GM04503 (cell line): ENCODE measurements at places on chromosomes 7 and 10.

GRCh38 chr10:86221442-86222335, 144.9 kb downstream of the GRID1 start:
- DNase-seq, result no peak

- DNase-seq, result no peak
Measured at GRCh38 chr10:28503114-28503513, 29.8 kb upstream of the WAC start.

DNA sequence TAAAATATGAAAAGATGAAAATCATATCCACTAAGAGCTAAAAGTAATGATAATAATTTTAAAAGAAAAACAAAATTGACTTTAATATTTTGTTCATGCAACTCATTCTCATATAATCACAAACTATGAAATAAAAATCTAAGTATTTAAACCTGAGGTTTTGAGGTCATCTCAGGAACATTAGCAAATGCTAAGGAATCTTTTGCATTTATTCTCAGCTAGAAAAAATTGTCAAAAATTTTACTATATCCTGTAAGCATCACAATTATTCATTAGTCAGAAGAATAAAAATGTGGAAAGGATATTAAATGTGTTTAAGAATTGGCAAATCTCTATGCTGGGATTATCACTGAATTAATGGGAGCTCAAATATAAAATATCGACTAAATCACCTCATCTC, 36.8 kb upstream of the TAX1BP1 start:
- DNase-seq, result no peak

DNA sequence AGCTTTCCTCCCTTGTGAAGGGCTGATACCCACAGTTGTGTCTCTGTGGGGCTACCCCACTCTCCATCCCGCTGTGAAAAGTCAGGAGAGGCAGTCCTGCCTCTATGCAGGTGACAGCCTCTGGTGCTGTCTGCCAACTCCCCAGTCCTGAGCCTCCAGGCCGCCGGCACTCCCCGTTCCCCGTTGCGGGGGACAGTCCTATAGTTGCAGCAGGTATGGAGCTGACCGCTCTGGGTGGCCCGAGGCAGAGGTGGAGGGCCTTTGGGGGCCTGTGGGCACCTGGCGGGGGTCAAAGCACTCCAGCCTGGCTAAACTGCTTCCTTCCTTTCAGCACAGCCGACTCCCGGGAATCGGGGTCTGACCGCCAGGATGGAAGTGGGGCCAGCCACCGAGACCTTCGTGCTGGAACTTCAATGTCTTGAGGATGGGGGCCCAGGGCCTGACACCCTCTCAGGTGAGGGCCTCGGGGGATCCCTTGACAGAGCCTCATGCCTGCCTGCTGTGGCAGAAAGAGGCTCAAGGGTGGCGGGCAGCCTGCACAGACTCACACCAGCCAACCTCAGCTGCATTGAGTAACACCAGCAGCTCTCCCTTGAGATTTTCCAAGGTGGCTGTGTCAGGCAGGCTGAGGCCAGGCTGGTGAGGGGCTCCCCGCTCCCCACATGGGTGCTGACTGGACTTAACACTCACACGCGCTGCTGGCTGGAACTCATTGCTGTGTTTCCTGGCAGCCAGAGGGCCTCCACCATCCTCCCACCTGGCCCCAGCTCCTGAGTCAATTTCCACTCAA, 1.6 kb downstream of the ZNF853 start:
- DNase-seq, result no peak

DNA sequence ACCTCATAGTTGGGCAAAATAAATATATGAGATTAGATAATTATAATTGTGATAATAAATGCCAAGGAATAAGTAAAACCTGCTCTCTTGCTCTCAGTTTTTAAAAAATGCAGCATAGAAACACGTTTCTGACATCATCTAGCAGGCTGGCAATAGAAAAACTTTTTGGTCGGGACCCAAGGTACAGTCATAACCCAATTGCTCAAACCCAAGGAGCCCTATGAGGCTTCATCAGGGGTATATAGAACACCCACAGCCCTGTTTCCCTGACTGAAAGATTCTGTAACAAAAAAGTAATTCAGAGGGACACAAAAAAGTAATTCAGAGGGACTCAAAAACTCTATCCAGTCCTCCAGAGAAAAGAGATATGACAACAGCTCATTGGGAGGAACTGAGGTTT, 3.8 kb downstream of the PDE1C start:
- no peak for DNase-seq

DNA sequence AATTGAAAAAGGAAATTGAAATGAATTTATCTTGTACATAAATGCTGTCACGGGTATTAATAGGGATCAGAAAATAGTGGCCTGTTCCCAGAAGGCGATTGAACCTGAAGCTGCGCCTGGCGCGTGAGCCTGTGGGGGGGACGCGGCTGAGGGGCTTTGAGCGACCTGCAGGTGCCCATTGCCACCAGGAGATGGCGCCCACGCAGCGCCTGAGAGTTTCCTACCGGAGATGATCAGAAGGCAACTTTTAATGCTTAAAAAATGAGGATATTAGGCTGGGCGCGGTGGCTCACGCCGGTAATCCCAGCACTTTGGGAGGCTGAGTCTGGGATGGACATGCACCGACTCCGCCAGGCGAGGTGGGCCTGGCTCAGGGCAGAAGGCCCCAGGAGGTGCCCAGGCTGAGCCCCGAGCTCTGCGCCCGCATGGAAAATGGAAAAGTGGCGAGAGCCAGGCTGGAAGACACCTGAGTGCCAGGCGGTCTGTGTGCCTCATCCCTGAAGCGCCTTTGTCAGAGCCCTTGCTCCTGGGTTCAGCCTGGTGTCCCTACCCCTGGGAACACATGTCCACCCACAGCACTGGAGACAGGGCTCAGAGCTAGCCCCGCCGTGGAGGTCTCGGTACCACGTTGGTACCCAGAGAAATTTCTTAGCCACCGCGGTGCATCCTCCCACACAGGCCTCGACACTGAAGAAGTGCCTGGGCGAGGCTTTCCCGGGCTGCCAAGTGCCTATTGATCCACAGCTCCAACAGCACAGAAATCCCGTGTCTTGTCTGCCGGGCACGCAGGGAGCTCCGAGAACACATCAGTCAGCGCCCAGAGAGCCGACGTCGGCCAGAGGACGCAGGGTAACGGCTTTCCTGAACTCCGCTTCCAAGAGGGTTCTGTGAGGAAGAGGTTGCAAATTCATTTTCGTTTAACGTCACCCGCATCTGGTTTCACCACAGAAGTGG, 117.4 kb downstream of the INPP5A start:
- no peak for DNase-seq

DNA sequence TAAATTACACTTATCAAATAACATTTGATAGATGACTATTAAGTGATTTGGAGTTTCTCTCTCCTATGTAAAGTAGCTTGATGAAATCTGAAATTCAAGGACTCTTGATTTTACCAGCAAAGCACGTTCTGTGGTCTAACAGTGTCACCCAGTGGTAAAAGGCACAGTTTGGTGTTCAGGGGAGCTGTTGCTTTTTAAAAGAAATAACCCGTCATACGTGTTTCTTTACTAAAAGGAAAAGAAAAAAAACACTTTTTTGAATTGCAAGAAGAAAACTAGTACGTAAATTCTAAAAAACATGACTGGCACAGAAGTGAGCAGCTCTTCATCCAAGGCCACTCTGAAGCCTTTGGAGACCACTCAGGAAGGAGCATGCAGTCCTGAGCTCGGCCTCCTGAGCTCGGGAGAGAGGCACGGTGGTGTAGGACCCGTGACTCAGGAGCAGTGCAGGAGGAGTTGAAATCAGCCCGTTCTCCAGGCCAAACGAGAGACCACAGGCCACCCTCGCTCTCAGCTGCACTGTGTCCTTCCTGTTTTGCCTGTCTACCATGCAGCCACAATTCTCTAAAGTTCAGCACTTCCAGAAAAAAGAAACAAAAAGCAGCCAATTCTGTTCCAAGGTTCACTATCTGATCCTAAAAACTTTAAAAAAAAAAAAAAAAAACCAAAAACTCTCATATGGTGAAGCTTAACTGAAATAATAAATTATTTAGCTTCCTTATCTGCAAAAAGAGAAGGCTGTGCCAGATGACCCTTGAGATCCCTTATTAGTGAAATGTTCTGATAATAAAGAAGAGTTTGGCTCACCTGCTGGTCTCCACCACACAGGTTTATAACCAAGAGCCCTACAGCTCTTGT, 212.6 kb upstream of the FRMD4A start:
- DNase-seq, result no peak

GRCh38 chr7:98506471-98506870, 105.6 kb upstream of the BAIAP2L1 start:
- no peak for DNase-seq

GRCh38 chr7:70622936-70623335, 509.0 kb upstream of the GALNT17 start:
- no peak for DNase-seq

GRCh38 chr10:25999295-25999981, 65.4 kb downstream of the MYO3A start:
- DNase-seq, result no peak

DNA sequence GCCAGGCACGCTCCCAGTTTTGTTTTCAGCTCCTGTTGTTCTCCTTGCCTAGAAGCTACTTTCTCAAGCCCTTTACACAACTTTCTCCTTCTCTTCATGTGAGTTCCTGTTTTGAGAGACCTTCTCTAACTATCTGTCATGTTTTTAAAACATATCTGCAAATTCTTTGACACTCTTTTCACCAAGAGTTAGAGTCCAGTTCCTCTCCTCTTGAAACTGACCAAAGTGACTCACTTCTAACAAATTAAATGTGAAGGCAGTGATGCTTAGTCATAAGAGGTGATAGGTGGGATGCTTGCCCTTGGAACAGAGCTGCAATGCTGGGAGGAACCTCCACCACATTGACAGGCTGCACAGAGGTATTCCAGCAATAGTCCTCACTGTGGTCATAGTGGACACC, 25.3 kb downstream of the ZSCAN25 start:
- no peak for DNase-seq

GRCh38 chr10:126011995-126012394, 115.6 kb downstream of the FANK1 start:
- DNase-seq, result no peak

- DNase-seq, result no peak
Measured at GRCh38 chr7:18648849-18649758, 153.6 kb downstream of the HDAC9 start.

DNA sequence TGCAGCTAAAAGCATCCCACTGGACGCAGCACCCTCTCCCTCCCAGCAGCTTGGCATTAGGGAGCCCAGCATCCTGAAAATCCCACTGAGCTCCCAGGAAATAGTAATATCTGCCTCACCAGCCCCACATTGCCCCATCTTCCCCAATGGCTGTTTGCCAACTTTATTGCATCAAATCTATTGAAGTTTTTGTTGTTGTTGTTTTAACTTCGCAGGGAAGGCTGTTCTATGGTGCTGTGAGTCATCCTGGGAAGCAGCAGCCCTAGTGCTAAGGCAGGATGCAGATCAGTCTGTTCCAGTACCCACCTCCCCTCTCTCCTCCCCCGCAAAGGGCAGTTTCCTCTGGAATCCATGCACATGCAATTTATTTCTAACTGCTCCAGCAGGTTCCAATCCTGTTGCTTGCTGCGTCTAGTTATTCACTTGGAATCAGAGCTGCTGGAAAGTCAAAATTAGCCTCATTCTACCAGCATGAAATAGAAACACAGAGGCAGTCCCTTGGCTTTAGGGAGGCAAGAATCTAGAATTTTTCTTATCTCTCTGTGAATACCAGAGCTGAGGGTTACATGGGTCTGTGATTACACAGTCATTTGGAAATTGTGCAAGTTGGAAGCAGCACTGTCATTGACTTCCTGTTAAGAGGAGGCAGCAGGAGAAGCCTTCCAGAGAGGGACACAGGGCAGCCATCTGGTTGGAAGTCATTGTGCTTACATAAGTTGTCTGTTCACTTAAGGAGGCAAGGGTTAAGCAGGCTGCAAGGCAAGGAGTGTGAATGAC, 115.9 kb upstream of the CACUL1 start:
- no peak for DNase-seq
